ENCODE measurements at places on chromosomes 11 and 22.

DNA sequence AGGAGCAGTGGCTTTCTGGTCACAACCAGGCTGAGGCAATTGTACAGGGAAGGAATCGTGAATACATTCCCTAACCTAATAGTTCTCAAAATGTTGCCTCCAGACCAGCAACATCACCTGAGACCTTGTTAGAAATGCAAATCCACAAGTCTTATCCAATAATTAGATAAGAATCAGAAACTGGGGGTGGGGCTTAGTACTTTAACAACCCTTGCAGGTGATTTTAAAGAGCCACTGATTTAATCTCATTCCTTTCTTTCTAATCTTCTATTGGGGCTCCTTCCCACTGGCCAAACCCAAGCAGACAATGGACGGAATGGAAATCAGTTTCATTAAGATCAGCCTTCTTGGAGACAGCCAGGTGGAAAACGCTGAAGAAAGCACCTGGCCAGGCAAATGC lies 142.4 kb upstream of the DDI1 start:
- DNase-seq = no peak

GRCh38 chr11:27694992-27695391 lies 5.3 kb downstream of the BDNF start:
- DNase-seq = no peak

GRCh38 chr11:14972581-14973495 lies 687 bp upstream of the CALCA start:
- DNase-seq = no peak

DNA sequence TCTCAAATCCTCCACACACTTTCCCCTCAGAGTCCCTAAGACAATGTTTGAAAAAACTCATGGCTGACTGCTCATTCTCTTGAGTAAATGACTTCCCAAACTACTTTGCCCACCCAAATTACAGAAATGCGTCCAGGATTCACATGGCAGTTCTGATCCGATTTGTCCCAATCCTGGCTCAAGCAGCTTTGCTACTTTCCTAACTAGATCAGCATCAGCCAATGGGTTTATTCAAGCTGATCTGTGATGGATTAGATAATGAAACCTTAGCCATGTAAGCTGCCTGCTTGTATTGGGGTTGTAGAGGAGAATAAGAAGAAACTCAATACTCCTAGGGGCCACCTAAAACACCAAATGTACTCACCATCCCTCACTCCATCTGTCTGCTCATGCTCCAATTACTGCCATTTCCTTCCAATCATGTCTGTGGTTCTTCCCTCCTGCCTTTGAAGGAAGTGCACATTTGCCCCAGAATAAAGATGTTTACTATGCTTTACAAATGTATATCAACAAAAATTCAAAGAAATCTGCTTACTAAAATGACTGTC lies 6.9 kb downstream of the RBFOX2 start:
- DNase-seq = no peak

DNA sequence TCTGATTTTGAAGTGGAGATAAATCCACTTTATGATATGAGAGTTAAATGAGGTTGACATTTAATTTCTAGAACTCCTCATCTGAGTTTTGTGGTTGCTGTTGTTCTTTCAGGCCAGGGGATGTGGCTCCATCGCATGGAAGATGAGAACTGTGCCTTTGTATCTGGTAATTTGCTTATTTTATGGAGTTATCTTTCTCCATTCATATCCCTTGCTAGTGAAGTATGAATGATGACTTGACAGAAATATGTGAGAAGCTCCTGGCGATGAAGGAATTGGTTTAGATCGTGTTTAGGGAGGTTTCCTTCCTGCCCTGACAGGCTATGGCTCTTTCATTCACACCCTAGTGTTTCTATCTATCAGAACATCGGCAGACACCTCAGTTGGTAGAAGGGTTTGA lies 393.7 kb downstream of the ETS1 start:
- DNase-seq = no peak

GRCh38 chr22:24002851-24003250 lies 2.4 kb downstream of the GSTT4 start:
- DNase-seq = no peak

DNA sequence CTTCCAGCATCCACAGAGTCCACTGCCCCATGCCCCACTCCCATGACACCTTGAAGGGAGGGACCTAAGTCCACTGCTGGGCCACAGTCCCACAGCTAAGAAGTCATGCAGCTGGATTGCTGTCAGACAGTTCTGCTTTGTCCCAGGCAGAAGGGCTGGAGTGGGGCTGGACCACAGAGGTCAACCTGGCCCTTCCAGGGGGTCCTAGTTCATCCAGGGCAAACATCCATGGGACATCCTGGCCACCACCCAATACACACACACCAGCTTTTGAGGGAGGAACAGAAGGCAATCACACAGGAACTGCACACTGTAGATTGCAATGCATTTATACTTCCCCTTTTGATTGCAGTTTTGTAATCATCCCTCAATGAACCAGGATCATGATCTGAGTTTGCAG lies 11.3 kb upstream of the APOL4 start:
- no peak for DNase-seq

DNA sequence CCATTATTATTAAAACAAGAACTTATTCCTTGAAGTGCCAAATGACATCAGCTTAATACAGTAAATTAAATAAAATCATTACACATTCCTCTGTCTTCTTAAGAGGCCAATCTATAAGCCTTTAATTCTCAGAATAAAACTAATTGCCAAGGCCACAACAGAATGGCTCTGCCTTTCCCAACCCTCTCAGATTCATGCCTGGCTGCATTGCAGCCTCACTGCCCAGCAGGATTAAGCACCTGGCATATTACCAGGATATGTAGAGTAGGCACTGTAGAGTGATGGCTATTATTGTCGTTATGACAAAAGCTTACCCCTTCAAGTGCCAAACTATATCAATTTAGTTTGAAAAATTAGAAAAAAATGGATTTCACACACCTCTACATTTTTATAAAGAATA lies 9.4 kb upstream of the CALCA start:
- no peak for DNase-seq

DNA sequence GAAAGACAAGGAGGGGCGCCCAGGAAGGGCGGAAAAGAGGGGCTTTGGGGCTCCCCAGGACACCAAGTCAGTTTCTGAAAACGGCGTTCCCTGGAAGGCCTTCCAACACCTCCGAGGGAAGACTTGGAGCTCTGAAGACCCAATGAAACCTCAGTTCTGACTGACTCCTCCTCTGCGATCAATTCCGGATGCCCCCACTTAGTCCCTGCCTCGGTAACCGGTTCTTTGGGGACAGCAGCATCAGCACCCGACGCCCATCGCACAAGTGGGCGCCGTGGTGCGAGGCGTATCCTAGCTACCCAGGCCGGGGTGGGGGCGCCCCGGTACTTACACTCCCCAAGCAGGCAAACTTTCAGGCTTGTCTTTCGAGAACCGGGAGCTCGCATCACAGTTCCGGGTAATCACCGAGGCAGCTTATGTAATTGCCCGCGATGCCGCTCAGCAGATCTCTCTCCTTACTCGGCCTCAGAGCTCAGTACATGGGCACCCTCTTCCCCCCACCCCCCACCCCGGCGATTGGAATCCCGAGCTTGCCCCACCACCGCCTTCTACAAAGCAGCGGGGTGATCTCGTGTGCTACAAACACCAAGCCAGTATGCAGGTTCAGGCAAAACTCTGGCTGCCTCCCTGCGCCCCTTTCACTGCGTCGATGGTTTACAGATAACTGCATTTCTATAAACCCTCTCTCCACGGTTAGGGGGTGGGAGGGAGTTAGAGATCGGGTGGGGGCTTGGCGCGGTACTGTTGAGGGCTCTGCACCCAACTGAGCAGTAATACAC lies 2.0 kb downstream of the TENM4 start:
- no peak for DNase-seq

GRCh38 chr11:108670451-108670850 lies 5.6 kb downstream of the DDX10 start:
- no peak for DNase-seq

- DNase-seq = no peak
These were observed 960.1 kb downstream of the NTM start for GRCh38 chr11:132330515-132330914.

GRCh38 chr11:3217818-3218482 lies 663 bp downstream of the MRGPRG start:
- DNase-seq = no peak

GRCh38 chr11:88105951-88106350 lies 69.3 kb downstream of the RAB38 start:
- DNase-seq = no peak

- no peak for DNase-seq
These were observed 14.2 kb upstream of the TALDO1 start for GRCh38 chr11:733072-733471.

GRCh38 chr22:40325315-40325714 lies 21.0 kb upstream of the ADSL start:
- DNase-seq = peak; percentile 62

DNA sequence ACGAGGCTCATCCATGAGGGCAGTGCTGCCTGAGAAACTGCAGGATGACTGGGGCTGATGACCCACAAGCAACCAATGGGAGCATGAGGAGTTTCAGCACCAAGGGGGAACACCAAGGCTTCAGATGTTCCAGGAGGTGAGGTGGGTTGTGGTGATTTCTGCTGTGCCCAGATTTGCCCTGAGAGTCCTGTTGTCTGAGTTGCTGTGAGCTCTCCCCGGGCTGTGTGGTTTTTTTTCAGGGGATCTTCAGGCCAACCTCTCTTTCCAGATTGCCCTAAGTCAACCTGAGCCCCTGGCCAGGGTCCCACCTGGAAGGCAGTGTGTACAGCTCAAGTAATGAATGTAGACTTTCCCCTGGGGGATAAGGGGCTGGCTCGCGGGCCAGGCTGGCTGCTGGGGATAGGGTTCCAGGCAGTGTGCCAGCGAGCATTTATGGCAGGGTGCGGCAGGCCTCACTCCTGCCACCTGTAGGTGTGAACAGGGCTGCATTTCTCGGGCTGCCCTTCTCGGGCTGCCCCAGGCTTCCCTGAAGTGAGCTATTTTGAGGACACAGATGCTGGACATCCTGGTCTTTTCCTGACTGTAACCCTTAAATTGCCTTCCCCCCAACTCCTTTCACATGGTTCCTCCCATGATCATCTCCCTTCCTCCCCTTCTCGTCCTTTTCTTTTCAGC lies 9.8 kb downstream of the SLC22A6 start:
- DNase-seq = no peak

DNA sequence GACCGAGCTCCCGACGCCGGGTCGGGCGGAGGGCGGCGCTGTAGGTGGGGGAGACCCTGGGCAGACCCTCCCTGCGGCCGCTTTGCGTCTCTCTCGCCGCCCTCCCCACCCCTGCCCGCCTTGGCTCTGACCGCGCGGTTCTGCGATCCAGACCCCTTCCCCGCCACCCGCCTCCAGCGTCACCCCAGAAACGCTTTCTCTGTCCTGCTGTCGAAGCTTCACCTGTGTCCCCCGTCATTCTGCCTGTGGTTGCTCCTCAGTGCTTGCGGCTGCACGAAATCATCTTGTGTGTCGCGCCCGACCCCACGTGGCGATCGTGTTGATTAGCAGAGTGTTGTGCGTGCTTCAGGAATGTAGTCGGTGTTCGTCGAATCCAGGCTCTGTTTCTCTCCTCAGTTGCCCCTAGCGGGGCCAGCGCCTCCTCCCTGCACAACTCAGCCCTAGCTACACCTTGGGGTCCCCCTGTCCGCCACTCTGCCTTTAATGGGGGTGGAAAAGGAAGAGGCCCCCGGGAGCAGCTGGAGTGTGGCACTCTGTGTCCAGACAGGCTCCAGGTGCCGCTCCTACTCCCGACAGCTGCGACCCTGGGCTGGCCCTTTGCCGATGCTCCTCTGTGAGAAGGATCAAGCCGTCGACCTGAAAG lies 851 bp downstream of the PTDSS2 start:
- DNase-seq = peak; percentile 76

DNA sequence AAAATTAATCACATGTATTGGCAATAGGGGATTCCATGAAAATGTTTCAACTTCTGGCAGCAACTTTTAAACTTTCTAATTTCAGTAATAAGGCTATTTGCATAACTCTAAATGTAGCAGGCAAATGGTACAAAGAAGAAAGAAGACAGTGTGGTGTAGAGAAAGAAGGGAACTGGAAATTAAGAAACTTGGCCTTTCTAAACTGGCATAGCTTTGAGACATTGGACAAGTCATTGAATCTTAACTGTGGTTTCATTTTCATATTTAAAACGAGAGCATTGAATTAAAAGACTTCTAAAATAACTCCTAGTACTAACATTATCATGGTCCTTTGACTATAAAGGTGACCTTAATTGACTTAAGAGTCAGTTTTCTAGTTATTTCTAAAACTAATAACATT lies 125.0 kb downstream of the UVRAG start:
- DNase-seq = no peak

GRCh38 chr11:79616392-79616851 lies 175.6 kb upstream of the TENM4 start:
- no peak for DNase-seq

GRCh38 chr11:112163875-112164685 lies at the start of gene IL18:
TSS of gene IL18 (minus strand) at chr11:112164094. CDS start at chr11:112155053, 9,041 bp downstream.
- DNase-seq = no peak

- DNase-seq = no peak
These were observed 640 bp downstream of the PPP1CA start for GRCh38 chr11:67400942-67401494.

GRCh38 chr11:115169251-115169650 lies 335.0 kb downstream of the CADM1 start:
- no peak for DNase-seq

Measured in effector CD4-positive, alpha-beta T cell (primary cell).